ENCODE measurements at places on chromosomes 4 and X.

- DNase-seq = no peak
Measured at GRCh38 chr4:1026115-1026514, 14.7 kb downstream of the FGFRL1 start.

GRCh38 chr4:6470502-6471306 lies 1.7 kb downstream of the PPP2R2C start:
- DNase-seq = no peak

DNA sequence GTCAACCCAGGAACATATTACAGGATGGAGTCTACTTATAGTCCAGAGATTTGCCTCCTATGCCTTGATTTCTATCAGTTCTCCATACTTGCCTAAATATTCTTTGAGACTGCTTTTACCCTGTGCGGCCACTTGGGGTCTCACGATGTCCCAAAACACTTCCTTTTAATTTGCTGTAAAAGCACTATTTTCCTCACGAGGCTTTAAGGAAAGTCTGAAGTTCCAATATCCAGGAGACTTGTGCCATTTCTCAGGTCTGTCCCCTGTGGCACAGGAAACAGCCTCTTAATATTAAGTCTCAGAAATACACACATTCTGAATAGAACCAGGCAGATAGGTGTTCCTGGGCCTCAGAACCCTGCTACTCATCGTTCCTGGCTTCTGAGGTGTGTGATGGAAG lies 142.9 kb downstream of the TMEM164 start:
- no peak for DNase-seq

GRCh38 chr4:98148856-98149255 lies 5.6 kb upstream of the STPG2 start:
- DNase-seq = no peak

- DNase-seq = no peak
Measured at GRCh38 chr4:175884048-175884447, 72.0 kb upstream of the GPM6A start.

DNA sequence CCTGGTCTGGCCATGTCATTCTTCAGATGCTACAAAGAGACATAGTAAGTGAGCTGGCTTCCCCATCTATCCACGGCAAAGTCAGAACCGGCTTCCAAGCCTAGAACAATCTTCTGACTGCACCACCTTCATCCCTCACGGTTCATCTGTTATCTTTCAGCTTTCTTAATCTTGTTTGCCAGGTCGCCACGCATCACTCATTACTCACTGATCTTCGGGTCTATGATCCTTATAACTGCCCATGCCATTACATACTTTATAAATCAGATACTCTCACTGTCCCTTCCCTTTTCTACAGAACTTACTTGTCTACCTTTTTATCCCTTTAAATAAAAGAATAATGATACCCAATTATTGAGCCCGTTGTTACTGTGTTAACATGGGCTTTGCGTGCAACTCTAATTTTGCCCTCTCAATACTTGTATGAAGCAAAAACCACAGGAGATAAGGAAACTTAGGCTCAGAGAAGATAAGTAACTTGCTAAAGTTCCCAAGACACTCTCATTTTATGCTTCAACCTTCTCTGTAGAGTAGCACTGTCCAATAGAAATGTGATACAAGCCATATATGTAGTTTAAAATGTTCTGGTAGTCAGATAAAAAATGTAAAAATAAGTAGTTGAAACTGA lies 171.7 kb downstream of the AMELX start:
- DNase-seq = no peak

DNA sequence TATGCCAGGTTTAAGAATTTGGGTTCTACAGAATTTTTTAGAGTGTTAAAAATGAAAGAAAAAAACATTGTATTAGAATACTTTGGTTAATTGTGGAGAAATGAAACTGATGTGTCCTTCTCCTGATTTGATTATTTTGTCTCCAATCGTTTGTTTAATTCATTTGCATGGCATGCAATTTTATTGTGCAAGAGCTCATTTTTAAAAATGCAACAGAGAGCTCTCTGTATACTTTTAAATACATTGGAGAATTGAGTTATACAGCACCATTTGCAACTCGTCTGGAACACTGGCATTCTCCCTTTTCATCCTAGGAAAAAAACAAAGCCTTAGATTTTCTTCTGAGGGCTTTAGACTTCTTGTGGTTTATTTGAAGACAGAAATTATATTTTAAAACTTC lies 689 bp downstream of the EXOC1L start:
- no peak for DNase-seq

DNA sequence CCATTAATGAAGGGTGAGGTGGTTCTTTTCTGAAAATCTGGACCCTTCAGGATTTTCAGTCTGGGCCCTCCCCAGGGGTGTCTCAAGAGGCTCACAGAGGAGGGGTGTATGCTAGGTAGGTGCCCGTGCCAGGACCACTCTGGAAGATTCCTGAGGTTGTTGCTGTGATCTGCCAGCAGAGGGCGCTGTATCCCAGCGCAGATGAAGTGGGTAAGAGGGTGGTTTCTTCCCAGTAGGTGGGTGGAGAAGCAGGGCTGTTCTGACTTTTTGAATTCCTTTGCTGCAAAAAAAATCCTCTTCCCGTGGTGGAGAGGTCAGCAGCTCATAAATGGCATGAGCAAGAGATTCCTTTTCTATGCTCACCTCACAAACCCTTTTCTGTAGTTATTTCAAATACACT lies 51.1 kb downstream of the SCML1 start:
- peak; percentile 4 for DNase-seq

GRCh38 chr4:33959519-33959918 lies 2284.8 kb downstream of the ARAP2 start:
- DNase-seq = no peak

GRCh38 chr4:54556051-54556450 lies 101.7 kb upstream of the KIT start:
- no peak for DNase-seq

DNA sequence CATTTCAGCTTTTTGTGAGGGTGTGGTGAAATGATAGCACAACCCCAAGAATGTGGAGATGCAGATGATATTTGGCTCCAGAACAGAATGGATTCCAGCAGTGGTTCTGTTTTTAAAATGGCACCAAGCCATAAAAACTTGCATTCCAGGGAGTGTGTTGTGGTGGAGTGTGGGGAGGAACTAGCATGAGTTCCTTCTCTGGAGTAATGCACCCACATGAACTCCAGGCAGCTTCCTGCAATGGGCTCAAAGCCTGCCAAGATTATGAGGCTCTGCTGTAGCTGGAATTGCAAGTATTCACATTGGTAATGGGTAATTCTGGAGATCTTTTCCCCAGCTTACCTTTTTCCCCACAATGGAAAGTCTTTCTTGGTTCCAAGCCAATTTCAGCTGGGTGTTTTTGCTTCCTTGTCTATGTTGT lies 161.4 kb downstream of the RAB28 start:
- no peak for DNase-seq

DNA sequence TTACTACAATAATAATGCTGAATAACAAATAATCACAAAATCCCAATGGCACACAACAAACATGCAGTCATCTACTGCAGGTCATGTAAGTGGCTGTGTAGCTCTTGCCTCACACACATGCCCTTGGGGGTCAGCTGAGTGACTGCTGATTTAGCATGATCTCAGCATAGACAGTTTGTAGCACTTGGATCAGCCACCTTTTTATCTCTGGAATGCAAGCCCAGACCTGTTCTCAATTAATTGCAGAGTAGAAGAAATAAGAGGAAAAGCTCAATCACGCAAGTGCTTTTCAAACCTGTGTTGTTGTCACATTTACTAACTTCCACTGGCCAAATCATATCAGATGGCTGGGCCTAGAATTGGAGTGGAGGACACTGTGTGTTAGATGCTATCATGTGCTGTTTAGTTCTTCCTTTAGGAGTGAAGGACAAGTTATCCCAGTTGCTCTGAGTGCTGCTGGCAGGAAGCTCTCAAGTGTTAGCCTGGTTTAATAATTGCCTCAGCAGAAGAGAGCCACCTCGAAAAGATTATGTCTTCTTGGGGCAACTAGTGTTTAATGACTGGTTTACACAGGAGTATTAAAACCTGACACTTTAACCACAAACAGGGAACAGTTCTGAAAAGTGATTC lies 128.3 kb upstream of the EPHA5 start:
- no peak for DNase-seq

DNA sequence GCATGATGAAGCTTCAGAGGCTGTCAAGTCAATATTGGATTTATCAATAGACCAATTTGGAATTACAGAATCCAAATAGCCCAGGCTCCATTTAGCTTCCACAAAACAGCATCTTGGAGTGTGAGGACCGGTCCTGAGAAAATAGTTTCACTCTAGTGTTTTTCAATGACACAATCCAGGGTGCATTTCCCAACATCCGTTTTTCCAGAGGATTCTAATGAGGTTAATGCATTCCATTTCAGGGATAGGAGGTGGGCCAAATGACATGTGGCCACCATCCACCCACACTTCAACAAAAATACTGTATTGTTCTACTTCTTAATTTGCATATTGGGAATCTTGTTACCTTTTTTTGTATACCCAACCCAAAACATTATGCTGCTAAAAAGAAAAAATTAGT lies 229.8 kb upstream of the LDB2 start:
- no peak for DNase-seq

- DNase-seq = no peak
Measured at GRCh38 chr4:111718763-111719559, 426.3 kb upstream of the FAM241A start.

DNA sequence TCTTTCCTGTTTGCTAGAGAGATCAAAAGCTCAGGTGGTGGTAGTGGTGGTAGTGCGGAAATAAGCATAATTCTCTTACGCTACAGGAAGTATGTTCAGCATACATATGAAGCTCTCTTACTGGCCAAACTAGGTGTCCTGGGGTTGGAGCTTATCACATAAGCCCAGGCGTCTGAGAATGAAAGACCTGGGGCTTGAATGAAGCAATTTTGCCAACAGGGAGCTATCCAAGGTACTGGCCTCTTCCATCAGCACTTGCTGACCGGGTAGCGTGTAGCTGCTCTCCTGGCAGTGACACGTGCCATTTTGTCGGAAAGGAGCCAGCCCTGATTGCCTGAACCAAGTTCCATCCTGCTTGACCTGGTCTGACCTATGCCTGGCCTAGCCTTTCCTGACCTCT lies 65.9 kb upstream of the HPF1 start:
- no peak for DNase-seq

GRCh38 chr4:111037591-111038360 lies 414.9 kb upstream of the PITX2 start:
- no peak for DNase-seq

DNA sequence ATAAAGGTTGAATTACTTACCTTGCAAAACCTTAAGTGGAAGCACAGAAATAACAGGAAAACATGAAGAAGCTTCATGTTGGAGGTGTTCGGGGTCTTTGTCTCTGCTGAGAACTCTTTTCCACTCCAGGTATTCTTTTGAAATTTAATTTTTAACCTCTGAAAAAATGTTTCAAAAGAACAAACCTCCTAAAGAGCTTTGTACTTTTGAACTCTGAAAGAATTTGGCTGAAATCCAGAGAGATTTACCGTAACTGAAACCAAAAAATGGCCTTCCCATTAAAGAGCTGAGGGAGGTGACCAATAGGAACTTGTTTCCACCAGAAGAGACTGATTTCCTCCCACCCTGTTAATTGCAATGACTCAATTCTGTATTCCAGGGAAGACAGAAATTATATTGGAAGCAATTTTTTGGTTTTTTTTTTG lies at the start of gene CFI:
Gene CFI (minus strand): TSS at position 105 of the 425 bp plus-strand sequence. CDS start 28 bp downstream, at position 77.
- no peak for DNase-seq

DNA sequence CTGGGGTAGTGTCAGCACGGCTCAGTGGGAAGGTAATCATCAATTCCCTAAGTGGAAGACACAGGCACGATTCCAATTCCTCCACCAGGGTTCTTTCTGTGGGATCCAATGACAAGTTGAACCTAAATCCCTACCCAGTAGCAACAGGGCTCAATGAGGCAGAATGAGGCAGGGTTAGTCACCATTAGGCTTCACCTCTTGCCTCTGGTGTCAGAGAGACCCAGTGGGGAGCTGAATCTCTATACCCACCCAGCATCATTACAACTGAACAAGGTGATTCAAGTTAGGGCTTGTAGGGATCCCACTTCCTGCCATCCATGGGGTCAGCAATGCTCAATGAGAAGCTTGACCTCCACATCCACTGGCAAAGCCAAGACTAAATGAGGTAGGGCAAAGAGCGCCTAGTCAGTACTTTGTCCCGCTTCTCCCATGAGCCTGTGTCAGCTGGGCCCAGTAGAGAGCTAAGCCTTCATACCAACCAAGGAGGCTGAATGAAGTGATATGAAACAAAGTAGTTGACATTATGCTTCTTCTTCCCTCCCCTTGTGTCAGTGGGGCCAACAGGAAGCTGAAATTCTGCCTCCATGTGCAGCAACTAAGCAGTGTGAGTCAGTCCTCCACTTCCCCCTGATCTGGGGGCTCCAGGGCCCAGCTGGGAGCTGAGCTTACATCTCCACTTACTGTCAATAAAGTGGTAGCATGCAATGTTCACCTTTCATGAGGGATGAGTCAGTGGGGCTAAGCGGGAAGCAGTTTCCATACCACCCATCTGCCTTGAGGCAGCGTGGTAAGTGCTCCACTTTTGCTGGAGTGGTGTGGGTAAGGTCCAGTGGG lies 36.4 kb upstream of the RBM41 start:
- no peak for DNase-seq

GRCh38 chrX:4825550-4825949 lies 1112.1 kb upstream of the PRKX start:
- no peak for DNase-seq

- no peak for DNase-seq
Measured at GRCh38 chr4:165207016-165207430, 338 bp upstream of the KLHL2 start.

DNA sequence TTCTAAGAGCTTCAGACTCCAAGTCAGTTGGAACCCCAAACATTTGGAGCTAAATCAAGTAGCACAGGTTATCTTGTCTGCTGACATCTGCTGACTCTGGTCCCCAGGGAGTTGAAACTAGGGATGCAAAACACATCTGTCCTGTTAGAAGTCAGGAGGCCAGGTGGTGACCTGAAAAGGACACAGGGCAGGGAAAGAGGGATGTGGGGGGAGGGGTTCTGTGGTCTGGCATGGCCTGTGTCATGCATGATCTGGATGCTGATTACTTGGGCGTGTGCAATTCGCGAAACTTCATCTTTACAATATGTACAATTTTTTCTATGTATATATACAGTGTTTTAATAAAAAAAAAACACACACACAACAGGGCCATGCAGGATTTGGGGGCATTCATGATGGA lies 55.3 kb downstream of the FHDC1 start:
- no peak for DNase-seq

All from stimulated activated CD8-positive, alpha-beta memory T cell treated with anti-CD3 and anti-CD28 coated beads, Interleukin-15, amount 100 ng/mL, for 1 hour (primary cell).